Lung microvascular endothelial cell (primary cell): ENCODE measurements at places on chromosomes 16 and 17. TPM values are rescaled to one million over a fixed set of nuclear protein-coding genes. Genes with fewer than 3 reads are reported as not detected.

DNA sequence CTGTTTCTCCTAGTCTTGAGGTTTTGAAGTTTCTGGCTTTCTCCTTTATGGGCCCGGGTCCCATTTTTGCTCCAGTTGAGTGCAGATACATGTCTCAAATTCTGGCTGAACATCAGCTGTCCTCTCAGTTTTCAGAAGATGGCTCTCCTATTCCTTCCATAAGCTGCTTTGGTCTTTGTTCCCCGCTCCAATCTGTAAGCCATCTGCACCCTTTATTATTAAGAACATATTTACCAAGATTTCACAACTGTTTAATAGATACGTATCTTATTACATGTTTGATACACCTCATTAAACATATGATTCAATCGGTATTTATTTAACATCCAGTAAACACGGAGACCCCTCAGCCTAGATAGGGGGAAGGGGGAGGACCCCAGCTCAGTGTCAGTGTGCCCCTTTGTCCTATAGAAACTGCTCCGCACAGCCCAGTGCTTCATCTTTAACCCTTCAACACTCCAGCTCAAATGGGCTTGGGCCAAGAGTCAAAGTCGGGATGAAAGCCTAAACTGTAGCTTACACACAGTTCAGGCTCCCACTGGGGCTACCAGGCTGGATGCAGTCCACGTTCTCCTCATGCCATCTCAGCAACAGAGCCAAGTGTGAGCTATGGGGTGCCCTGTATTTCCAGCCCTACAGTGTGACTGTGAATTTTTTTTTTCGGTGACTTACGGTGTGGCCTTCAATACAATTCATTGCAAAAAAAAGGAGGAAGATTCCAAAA, 166.0 kb upstream of the ZFHX3 start:
- DNase-seq, result no peak

DNA sequence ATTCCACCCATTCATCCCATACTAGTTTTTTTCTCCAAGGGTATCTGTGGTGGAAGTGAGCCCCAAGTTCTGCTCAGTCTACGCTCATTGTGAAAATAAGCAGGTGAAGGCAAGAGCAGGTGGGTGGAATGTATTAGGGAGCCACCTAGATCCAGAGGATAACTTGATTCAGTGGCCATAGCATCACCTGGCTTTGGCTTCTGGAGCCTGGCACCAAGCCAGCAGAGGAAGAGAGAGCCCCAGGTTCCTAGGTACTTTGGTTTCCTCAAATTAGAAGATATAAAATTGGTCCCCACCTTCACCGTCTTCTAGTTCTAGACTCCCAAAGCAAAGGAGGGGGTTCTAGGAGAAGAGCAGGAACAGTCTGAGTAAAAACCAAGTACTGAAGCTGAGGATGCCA, 4.1 kb downstream of the FXR2 start:
- no peak for DNase-seq

GRCh38 chr16:87080571-87081167, 236.5 kb downstream of the C16orf95 start:
- DNase-seq, result no peak

GRCh38 chr17:56902348-56902747, 11.5 kb downstream of the TRIM25 start:
- DNase-seq, result peak; percentile 41

DNA sequence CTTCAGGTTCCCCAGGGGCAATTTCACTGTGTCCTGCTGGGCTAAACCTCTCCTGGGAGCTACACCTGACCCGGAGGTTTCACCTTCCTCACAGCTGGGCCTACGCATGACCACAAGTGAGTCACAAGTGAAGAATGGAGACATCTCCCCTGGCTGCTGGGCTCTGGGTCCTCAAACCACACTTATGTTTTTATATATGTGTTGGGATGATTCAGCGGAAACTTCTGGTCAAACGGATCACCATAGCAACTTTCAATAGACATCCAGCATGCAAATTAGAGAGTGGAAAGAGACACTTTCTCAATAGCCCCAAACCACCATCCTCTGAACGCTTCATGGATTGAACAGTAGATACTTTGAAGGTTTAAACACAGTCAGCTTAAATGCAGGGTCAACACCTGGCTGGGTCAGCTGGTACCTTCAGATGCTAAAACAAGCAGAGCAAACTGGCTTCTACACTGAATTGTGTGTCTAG, 28.0 kb upstream of the MAF start:
- no peak for DNase-seq

SIRT7 gene
- total RNA-seq, result 11.3 and 13.1 TPM in 2 replicates

GRCh38 chr16:7912132-7912531, 579.5 kb downstream of the RBFOX1 start:
- DNase-seq, result no peak

NKD1 gene
- total RNA-seq, result under 0.01 TPM in 2 replicates

KCNJ2 gene
- 0.79 and 3.5 TPM in 2 replicates for total RNA-seq

- no peak for DNase-seq
Observed at GRCh38 chr17:56688151-56688550, 94.7 kb downstream of the NOG start.

GRCh38 chr17:34579979-34580684, 750 bp downstream of the TMEM132E start:
- DNase-seq, result no peak

MYH8 gene
- total RNA-seq, result not detected in 2 replicates

- DNase-seq, result no peak
Observed at GRCh38 chr16:88087517-88087877, 136.3 kb downstream of the BANP start.

DNA sequence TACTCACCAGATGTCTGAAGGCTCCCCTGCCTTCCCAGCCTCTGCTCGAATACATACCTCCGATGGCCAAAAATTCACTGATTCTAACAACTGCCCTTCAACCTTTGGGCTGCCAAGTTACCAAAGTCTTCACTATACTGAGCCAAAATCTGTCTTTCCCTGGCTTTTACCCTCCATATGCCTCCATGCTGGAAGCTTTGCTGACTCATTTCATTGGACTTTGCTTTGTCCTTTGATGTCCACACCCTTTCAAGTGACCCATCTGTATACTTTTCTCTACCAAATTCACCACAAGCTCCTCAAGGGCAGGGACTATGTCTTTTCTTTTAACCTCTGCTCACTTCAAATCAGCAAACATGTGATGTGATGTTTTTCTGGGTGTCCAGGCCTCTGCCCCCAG, 21.0 kb upstream of the MTMR4 start:
- no peak for DNase-seq

DNA sequence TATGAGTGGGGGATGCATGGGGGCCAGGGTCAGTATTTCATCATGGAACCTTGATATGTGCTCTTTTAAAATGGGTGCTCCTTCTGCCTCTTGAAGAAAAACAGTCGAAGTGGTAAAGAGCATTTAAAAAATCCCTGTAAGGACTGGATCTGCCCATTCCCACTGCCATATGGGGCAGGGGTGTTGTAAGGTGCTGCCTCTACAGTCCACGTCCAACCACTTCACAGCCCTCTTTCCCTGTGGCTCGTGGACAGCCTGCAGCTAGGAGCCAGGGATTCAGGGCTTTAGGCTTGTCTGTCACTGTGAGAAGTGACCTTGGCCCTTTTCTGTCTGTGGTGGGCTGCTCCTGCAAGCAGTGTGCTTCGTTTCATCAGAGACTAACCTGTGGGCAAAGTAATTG, 44.3 kb downstream of the IGF2BP1 start:
- no peak for DNase-seq

DNA sequence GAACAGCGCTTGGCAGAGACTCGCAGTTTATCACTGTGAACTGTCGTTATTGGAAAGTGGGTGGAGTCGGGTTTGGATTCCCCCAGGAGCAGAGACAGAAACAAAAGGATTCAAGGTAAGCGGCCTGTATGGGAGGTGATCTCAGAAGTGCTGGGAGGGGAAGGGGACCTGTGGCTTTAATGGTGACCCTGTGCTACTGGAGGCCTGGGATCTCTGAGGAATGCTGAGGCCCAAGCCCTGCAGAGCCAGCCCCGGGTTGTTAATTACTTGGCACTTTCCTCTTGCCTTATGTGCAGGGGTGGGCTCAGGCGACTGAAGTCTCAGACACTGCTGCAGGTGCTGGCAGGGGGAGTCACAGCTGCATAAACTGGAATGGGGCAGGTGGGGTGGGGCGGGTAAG, 27.4 kb downstream of the IRF8 start:
- DNase-seq, result no peak

GRCh38 chr16:2033057-2033908, 6.6 kb downstream of the NHERF2 start:
- DNase-seq, result peak; percentile 77

GRCh38 chr16:73014768-73015167, 33.2 kb downstream of the ZFHX3 start:
- DNase-seq, result no peak

GRCh38 chr17:50575581-50576210, 15.2 kb downstream of the CACNA1G start:
- DNase-seq, result no peak

DNA sequence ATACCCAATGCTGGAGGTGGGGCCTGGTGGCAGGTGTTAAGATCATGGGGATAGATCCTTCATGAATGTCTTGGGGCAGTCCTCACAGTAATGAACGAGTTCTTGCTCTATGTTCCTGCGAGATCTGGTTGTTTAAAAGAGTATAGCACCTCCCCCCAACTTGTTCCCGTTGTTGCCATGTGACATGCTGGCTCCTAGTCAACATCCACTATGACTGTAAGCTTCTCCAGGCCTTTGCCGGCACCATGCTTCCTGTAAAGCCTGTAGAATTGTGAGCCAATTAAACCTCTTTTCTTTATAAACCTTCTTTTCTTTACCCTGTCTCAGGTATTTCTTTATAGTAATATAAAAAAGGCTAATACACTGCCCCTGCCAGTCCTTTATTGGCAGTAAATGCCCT, 33.3 kb downstream of the RANBP10 start:
- DNase-seq, result peak; percentile 81

SCN4A gene
- total RNA-seq, result under 0.01 TPM in 1 of 2 replicates, not detected in the other

DNA sequence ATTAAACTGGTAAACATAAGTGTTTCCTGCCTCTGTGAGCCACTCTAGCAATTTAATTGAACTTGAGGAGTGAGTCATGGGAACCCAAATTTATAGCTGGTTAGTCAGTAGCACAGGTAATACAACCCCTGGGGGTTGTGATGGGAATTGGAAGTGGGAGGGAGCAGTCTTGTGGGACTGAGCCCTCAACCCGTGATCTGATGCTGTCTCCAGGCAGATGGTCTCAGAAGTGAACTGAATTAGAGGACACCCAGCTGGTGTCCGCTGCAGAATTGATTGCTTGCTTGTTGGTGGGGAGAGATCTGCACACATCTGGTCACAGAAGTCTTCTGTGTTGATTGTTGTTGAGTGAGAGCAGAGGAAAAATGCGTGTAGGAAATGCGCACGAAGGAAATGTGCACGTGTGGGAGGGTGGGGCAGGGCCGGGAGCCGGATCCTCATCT, 7.7 kb upstream of the ST6GALNAC2 start:
- DNase-seq, result no peak

ADAM11 gene
- under 0.01 TPM in 2 replicates for total RNA-seq

DNA sequence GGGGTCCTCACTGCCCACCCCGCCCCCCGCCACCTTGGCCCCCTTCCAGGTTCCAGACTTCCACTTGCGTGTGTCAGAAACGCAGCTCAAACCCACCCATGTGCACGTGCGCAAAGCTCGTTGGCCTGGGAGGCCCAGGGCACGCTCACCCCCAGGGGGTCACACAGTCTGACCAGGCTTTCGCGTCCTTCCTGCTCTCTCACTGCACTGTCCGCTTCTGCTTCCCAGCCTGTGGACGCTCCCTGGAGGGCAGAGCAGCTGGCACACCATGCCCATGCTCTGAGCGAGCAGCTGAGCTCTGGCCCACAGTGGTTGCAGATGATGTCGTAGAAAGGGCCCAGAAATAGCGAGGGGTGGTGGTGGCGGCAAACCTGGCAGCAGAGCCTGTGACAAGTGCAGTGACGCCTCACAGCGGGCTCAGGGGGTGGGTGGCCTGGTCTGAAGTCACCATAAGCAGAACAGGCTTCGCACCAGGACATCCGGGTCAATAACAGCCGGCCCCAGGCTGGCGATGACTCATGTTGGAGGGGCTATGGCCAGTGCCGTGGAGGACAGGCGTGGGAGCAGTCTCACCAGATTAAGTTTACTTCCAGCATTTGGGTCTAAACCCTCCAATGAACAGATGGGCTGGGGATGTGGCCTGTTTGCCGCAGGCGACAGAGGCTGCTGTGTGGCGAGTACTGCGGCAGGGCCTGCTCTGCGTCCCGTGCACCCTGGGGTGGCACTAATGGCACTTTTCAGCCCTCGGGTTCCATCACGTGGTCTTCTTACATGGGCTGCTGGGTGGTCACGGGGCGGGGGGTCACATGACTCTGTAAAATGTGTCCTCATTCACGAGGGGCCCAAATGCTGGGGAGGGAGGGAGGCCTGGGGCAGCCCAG, 49.0 kb downstream of the NT5M start:
- DNase-seq, result peak; percentile 86

SLC6A2 gene
- not detected in 2 replicates for total RNA-seq

GRCh38 chr17:3528880-3529511, 28.6 kb downstream of the TRPV3 start:
- DNase-seq, result no peak

EFNB3 gene
- total RNA-seq, result 0.20 and 0.22 TPM in 2 replicates

- no peak for DNase-seq
Observed at GRCh38 chr17:48053758-48054237, 5.6 kb downstream of the NFE2L1 start.

- peak; percentile 20 for DNase-seq
Observed at GRCh38 chr17:68868708-68869107, 86.5 kb downstream of the ABCA8 start.

PSMD12 gene
- total RNA-seq, result 16.6 and 21.0 TPM in 2 replicates

OSGIN1 gene
- 0.60 and 1.3 TPM in 2 replicates for total RNA-seq

DNA sequence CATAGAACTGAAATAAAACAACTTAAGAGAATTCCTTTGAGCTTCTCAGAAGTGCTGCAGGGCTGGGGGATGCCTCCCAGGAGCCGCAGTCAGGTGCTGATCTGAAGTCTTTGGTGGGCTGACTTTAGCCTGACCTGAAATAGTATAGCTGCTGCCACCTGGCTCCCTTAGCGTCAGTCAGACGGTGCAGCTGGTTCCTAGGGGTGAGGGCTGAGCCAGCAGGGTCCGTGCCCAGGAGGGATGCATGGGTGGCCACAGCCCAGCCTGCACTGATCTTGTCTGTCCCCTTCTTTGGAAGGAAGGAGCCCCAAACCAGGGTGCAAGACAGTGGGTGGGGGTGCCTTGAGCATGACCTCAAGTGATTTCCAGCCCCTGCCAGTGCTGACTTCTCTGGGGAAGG, 11.5 kb downstream of the MAPT start:
- no peak for DNase-seq

- peak; percentile 84 for DNase-seq
Observed at GRCh38 chr16:88857728-88858339, 907 bp downstream of the TRAPPC2L start.

DYNLRB2 gene
- total RNA-seq, result 0.20 and 0.22 TPM in 2 replicates

GRCh38 chr16:78562650-78563049, 463.2 kb downstream of the WWOX start:
- no peak for DNase-seq

- DNase-seq, result peak; percentile 31
Observed at GRCh38 chr17:8574687-8575086, 55.8 kb downstream of the MYH10 start.

DNA sequence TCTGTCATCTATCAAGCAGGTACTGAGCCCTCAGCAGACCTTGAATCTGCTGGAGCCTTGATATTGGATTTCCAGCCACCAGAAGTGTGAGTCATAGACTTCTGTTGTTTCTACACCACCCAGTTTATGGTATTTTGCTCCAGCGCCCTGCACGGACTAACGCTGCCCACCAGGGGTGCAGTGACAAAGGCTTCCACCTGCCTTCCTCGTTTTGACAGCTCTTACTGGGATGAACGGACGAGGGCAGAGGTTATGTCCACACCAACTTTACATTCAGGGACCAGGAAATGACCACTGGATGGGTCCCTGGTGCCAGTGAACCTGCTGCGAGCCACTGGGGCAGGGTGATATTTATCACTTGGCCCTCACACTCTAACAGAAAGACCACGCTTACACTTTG, 66.6 kb upstream of the CBX4 start:
- no peak for DNase-seq

GRCh38 chr17:14513835-14514234, 213.0 kb downstream of the HS3ST3B1 start:
- no peak for DNase-seq
